ENCODE measurements at places on chromosomes 7 and 10.

- no peak for DNase-seq
Observed at GRCh38 chr10:54799506-54799905, 1.5 kb downstream of the PCDH15 start.

DNA sequence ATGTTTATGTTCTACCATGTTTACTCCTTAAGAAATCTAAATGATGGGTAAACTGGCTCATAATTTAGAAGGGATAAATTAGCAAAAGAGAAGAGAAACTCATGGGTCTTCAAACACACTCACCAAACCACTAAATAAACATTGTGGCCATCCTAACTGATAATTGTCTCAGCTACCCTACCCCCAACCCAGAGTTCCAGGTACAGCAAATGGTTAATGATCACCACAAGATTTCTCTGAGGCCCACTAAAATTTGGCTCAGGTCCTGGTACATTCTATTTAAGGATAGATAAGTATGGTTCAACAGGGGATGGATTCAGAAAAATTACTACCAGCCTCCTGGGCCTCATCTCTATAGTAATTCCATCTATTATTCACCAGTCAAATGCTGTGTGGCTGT is 21.4 kb downstream of the SLC25A13 start:
- no peak for DNase-seq

DNA sequence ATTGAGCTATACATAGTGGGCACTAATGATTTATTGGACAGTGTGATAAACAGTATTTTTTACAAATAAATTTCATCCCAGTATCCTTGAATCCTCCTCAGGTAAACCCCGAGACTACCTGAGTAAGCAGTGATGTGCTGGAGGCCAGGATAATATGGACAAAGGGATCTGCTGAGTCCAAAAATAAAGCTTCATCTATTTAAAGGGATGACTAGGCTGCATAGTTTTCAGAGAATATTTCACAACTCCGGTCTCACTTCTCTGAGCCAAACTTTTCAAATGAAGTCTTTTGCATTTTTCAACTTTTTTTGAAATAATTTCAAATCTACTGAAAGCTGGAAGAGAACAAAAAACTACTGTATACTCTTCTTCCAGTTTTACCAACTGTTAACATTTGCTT is 2.5 kb downstream of the ACTR3B start:
- no peak for DNase-seq

DNA sequence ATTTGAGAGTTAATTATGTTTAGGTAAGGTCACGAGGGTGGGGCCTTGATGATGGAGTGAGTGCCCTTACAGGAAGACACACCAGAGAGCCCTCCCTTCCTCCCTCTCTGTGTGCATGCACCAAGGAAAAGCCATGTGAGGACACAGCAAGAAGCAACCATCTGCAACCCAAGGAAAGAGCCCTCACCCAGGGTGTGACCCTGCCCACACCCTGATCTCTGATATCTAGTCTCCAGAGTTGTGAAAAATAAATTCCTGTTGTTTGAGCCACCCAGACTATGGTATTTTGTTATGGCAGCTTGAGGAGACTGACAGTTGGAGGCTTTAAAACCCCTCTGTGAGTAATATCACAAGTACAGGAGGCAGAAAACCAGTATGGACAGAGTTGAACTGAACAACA is 15.0 kb upstream of the MCM10 start:
- DNase-seq = no peak

DNA sequence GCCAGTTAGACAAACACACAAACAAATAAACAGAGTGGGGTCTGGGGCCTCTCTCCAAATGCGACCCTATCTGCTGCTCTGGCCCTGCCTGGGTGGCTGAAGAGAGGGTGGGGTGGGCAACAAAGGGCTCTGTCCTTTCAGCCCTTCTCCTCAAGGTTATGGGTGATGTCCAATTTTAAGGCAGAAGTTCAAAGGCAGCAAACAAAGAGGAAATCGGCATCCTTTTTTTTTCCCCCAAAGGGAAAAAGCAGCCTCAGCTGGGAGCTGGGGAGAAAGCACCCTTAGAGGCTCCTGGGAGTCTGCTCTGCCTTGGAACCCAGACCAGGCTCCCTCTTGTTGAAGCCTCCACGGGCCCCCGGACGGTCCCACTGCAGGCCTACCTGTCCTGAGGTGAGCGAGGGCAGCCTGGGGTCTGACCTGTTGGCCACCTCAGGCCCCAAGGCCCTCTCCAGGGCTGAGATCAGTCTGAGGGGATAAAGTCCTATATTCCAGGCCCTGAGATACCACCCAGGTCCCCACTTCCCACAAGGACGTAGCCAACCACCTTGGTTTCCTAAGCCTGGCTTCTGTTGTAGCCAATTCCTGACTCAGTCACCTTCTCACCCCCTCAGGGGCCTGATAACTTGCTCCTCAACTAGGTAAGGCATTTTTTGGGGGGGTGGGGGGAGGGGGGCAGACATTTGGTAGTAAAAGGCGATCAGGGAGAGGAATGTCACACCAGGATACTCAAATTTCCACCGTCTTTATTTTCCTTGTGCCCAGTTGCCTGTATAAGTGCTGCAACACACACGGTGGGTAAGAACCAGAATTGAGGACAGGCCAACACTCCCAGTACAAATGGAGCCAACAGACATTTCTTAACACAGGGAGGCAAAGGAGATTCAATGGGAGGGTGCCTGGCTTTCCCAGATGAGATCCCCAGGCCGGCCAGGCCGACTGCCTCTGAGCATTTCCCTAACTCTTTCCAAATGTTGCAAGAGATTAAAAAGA is 4.3 kb downstream of the HOXA11 start:
- peak; percentile 0 for DNase-seq

GRCh38 chr7:112938863-112939573 is 147.6 kb downstream of the GPR85 start:
- DNase-seq = peak; percentile 44

DNA sequence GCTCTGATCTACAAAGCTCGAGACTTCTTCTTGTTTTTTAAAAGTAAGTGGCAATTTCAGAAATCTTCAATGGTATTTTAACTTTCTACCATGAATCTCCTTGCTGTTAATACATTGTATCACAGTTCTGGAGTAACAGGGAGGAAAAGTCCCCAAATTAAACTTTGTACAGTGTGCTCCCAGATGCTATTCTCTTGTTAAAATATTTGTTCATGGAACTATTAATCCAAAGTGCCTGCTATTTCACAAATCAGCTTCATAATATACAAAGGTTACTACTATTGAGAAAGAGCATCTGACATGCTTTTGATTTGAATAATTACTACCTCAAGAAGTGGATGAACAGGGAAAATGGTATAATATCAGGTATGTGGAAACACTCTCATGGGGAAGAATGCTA is 36.6 kb downstream of the SIRT1 start:
- no peak for DNase-seq
